Aortic smooth muscle cell (primary cell): ENCODE measurements at places on chromosomes 13 and 19. TPM values are rescaled to one million over a fixed set of nuclear protein-coding genes. Genes with fewer than 3 reads are reported as not detected.

The FCAR gene
- not detected in 2 replicates for total RNA-seq

The TEKTIP1 gene
- total RNA-seq, result not detected in 2 replicates

The ALG11 gene
- 18.4 and 18.8 TPM in 2 replicates for total RNA-seq

The POLR1G gene
- 4.1 and 6.9 TPM in 2 replicates for total RNA-seq

The KIRREL2 gene
- not detected in 2 replicates for total RNA-seq
